Esophagus squamous epithelium (tissue), 5 donors: ENCODE measurements at places on chromosomes 11 and 22.

DNA sequence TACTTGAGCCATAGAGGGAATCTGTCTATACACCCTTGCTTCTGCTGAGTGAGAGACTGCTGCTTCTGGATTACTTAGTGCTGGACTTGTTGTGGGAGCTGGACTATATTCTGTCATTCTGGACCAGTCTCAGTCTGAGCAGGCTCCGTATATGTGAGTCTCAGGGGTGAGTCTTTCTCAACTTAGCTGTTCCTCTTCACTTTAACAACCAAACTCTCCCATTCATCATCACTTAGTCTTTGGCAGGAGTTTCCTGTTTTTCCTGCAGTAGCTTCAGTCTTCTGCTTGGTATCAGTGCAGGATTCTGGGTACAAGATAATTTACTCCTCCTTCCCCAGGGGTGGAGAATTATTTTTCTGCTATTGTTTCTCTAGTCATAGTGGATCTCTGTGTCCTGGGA lies 779.5 kb downstream of the METTL15 start:
- DNase-seq = no peak

GRCh38 chr11:107741044-107741823 lies 29.4 kb upstream of the SLN start:
- DNase-seq = no peak

DNA sequence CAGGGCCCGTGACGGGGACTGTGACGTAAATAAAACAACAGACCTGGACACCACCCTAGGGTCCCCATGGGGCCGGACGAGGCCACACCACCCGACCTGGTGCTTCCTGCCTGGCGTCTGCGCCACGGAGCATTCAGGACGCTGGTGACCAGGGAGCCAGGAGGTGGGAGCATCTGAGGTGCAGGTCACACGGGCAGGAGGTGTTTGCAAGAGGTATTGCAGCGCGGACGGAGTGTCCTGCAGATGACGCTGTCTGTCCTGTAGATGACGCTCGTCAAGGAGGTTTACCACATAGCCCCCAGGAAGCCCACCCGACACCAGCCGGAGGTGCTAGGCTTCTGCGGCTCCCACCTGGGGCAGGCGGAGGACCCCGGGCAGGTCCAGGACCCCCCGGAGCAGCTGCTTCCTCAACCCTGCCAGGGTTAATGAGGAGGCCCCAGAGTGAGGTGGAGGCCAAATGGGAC lies 986 bp upstream of the MUC5B start:
- no peak for DNase-seq

- DNase-seq = no peak
Observed at GRCh38 chr11:2674658-2675131, 25.1 kb downstream of the KCNQ1OT1 start.

GRCh38 chr11:116386118-116386699 lies 386.6 kb downstream of the BUD13 start:
- no peak for DNase-seq

DNA sequence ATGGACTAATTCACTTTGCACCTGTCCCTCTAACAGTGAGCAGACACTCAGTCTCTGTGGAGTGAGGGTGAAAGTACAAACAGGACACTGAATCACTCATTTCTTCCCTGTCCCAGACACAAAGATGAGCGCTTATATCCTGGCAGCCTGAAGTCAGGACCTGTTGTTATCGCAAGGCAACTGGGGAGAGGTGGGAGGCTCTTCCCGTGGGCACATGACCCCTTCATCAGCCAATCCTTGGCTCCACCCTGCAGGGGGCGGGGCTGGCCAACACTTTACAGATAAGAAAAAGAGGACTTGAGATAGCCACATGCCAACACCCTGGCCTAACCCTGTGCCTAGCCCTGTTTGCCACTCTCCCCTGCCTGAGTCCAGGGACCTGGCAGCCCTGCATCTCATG lies 29.5 kb upstream of the TESMIN start:
- DNase-seq = no peak

DNA sequence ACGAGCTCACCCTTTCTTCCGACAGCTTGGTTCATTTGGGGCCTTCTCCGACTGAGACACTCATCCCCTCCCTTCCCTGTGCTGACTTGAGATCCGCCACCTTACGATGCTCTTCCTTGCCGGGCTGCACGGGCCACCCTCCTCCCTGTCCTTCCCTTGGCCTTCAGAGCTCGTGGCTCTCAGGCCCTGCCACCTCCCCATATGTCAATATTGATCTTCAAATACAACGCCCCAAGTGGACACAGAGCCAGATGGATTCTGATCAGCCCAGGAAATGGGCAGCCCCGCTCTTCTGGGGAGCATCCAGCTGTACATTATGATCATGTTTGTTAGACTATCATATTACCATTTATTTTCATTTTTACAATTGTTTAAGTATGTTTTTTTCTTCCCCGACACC lies 812.8 kb downstream of the TBC1D22A start:
- DNase-seq = no peak

DNA sequence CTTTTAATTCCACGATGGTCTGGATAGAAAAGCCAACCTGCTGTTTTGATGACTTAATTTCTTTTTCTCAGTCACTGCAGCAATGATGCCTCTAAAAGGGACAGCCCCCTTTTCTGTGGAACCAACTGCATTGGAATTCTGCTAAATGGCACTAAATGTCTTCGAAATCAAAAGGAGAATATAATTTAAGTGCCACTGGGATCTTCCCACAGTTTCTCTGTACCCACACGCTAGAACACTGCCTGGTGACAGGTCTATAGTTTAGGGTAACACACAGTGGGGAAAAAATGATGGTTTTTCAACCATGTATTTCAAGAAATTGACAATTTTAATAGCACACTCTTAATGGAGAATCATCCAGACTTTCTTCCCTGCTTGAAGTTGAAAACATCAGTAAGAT lies 182.3 kb downstream of the OPCML start:
- DNase-seq = no peak

DNA sequence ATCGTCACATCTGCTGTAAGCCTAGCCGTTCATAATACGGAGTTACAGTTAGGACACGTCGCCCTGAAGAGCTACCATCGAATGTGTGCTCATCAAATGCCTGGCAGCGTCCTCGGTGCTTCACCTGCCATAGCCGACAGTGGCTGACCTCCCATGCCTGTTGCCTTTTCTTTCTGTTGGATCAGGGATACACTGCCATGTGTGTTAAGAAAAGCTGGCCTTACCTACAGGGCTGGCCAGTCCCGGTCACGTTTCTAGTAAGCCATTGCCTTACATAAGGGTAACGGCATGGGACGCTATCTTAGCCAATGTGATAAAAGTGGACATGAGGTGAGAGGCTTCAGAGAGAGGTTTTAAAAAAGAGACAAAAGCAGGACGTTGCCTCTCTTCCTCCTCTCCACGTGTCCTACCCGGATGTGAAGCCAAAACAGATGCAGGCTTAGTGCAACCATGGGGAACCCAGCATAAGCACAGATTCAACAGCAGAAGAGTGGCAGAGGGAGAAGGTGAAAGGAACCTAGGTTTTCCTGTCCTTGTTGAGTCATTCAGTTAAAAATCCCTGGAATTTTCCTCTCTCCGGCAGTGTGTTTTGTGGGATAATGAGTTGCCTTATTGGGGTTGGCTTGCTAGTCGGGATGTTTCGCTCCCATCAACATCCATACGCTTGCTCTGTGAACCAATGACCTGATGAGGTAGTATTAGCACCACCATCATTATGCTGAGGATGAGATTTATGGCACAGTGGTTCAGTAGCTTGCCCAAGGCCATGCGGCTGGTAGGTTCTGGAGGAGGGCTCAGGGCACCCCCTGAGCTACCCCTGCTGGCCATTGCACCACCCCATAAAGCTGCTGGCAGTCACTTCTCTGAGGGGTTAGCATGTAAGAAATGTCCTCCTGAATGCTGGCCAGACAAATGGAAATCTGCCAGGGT lies 67.4 kb upstream of the B3GAT1 start:
- no peak for DNase-seq

DNA sequence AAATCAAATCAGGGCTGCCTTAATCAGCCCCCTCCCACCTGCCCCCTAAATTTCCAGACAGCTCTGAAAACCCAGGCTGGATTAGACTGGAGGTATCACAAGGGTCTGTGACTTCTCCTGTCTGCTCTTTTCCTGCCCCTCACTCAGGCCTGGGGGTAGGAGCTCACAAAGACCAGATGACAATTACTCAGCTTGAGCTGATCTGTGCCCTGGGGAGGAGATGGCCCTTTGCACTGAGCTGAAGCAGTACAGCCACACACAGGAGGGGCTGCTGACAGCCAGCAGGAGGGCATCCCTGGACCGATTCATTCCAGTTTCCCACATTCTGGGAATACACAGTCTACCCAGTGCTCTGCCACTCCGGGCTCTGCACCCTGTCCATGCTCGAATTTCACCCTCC lies 4.2 kb downstream of the ABCC8 start:
- no peak for DNase-seq

DNA sequence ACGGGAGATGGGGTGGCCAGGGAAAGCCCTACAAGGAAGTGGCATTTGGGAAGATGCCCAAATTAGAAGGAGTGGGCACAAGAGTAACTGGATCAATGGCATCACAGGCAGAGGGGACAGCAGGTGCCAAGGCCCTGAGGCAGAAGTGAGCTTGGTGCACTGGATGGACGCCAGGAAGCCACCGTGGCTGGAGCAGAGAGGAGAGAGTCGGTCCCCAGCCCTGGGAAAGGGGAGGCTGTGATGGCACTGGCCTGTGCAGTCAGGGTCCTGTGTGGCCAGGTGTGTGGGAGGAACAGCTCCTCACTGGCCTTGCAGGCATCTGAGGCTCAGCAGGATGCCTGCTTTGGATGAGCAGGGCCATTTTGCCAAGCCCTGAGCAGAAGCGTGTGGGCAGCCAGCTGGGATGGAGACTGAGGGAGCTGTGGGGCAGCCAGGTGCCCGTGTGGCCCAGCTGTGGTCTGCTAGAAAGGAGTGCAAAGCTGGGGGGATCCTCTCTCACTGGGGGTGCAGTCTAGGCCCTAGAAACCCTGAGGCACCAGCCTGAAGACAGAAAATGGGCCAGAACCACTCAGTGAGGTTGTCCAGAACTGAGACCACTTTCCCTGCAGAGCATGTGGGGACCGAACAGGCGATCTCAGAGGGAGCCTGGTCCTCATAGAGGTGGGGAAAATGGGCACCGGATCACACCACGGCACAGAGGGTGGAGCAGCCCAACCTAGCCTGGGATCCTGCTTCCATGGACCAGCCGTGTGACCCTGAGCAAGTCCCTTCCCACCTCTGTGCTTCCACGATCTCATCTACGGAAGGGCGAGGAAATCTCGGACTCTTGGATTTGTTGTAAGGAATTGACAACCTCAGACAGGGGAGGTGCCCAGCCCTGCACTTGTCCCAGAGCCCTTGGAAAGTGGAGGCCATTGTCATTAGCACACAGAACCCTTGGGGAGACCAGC lies 78.6 kb upstream of the RTL6 start:
- no peak for DNase-seq

GRCh38 chr11:3139086-3139440 lies 26.0 kb downstream of the OSBPL5 start:
- DNase-seq = no peak

- no peak for DNase-seq
Observed at GRCh38 chr11:113282898-113283437, 31.4 kb upstream of the TTC12 start.

DNA sequence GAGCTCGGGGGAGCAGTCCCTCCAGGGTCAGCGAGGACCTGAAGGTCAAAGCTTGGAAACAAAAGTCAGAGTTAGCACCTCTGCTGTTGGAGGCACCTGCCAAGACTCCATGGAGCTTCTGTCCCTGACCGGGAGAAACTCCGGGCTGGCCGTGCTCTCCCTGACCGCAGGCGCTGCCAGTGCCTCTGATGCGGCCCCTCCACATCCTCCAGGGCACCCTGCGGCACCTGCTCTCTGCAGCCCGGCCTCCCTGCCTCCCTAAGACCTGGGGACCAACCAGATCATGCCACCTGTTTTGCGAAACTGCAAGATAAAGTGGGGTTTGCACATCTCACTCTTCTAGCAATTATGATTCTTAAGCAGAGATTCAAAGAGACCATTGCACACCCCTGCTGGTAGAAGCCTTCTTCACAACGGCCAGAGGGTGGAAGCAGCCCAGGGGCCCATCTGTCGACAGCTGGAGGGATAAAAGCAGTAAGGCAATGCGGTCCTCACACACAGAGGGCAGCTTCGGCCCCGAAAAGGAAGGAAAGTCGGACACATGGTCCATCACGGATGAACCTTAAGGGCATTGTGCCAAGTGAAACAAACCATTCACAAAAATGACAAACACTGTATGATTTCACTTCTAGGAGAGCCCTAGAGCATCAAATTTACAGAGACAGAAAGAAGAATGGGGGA lies 477.1 kb downstream of the BRD1 start:
- no peak for DNase-seq
